ENCODE measurements at places on chromosomes 7 and 10.
A peak's percentile ranks its signal among the peaks of the same experiment; 100 is the strongest.

DNA sequence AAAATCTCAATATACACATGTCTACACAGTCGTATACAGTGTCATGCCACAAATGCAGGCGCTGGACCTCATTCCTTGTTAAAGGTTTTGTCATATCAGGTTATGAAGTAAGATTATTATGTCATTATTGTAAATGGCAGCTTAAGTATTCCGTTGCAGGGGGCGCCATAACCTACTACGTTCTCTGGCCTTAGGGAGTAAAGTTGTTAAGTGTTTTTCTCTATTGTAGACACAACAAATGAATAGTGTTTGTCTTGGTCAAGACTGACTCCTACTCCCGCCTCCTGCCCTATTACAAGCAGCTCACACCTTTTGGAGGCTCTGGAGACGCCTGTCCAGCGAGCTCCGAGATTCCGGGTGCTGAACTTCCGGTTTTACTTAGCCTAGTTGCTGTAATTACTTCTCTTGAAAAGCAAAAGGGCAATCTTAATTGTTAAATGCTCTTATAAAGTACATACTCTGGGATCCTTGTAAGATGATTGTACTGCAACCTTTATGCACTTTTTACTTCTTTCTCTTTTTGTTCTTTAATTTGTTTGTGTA, 994 bp downstream of the GATAD1 start:
- peak; percentile 29 for DNase-seq

DNA sequence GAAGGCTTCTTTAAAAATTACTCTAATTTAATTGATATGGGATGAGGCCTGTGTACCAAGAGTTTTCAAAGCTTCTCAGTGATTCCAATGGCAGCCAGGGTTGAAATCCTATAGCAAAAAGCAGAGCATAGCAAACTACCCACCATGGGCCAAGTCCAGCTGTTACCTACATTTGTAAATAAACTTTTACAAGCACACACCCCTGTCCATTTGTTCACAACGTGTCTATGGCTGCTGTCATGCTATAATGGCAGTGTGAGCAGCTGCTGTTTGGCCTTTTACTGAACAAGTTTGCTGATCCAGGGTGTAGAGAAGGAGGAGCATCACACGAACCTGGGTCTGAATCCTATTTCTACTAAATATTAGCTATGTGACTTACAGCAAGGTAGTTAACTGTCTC, 50.0 kb downstream of the NPY start:
- DNase-seq = no peak

- no peak for DNase-seq
Observed at GRCh38 chr10:89783406-89783805, 82.0 kb downstream of the KIF20B start.

DNA sequence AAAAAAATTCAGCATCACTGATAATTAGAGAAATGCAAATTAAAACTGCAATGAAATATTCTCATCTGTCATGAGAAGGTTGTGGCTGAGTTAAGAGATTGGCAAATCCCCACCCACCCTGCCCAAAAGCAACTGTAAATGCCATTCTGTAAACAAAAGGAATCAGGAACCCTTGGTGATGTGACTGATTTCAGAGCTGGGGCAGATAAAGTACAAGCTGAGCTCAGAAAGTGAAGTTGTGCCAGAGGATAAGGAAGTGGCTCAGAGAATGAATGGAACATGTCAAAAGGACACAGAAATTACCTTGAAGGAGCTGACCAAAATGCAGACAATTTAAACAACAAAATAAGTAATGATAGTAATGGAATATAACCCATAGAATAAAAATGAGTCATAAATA, 32.7 kb upstream of the ARMS2 start:
- no peak for DNase-seq

DNA sequence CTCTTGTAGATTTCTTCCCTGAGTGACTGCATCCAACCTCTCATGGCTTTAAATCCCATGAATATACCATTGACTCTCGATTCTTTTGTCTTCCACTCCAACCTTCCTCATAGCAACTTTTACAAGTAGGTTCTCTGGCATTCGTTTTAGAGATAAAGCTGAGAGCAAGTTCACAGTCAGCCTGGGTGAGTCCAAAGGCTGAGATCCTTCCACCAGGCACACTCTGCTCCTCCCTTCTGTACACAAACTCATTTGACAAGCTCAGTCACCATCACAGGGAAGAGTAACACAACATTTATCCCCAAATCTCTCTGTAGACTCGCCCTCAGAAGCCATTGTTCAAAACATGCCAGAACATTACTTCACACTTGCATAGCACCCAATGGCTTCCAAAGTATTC, 10.9 kb downstream of the CTTNBP2 start:
- no peak for DNase-seq

DNA sequence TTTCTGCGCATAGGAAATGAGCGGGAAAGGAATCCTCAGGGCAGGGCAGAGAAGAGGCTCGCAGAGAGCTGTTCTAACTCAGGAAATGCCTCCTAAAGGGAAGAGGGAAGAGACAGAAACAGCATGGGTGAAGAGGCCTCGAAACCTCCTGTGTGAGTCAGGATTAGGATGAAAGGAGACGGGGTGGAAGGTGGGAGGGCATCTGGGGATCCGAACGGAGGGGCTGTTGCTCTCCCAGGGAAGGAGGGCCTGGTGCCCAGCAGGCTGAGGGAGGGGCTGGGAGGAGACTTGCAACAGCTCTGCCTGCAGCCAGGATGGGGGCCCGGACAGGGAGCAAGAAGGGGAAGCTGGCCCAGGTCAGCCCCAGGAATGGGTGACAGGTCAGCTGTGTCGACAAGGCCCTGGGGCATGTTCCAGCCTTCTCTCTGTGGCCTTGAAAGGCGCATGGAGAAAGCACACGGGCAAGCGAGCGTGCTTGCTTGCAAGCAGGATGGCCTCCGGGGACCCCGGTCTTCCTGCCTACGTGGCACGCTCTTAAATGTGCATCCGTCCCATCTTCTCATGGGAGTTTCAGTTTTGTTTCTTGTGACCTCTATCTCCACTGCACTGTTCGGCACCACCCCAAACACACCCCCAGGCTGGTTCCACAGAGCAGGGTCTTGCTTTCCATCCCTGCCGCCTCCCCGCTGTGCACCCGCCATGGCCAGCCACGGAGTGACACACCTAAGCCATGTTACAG, 63.5 kb downstream of the HIPK2 start:
- no peak for DNase-seq

- DNase-seq = no peak
Observed at GRCh38 chr10:30656233-30656632, 26.7 kb upstream of the LYZL2 start.

- DNase-seq = no peak
Observed at GRCh38 chr10:729213-729612, 39.7 kb upstream of the DIP2C start.

GRCh38 chr7:30309842-30310435, 25.5 kb downstream of the ZNRF2 start:
- no peak for DNase-seq

- DNase-seq = no peak
Observed at GRCh38 chr10:129323879-129324278, 143.2 kb upstream of the MGMT start.

- DNase-seq = no peak
Observed at GRCh38 chr10:117131376-117132327, 6.4 kb downstream of the VAX1 start.

- no peak for DNase-seq
Observed at GRCh38 chr10:28788252-28788651, 110.9 kb downstream of the BAMBI start.

DNA sequence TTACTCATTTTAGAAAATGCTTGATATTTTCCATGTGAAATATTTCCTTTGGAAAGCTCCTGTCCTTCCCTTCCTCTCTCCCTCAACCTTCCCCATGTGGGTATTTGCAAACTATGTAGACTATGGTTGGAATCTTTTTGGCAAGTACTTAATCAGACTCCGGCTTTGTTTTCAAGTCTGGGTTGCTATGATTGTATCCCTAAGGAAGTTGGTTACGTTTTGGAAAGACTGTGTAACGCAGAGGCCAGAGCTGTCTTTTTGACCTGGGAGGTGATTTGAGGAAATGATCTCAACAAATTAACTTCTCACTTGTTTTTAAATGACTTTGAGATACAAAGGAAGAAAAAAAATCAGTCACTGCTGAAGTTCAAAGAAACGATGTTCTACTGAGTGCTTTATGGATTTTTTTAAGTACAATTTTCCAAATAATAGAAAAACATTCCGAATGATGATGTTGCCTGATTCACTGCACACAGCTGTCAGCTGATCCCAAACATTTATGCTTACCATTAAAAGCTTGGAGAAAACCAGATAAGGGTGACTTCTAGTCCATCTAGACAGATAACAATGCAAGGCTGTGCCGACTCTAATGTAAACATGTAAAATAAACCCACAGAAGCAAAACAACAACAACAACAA, 145.5 kb upstream of the CELF2 start:
- DNase-seq = no peak

GRCh38 chr10:14656052-14656730, 118.5 kb downstream of the FAM107B start:
- no peak for DNase-seq

DNA sequence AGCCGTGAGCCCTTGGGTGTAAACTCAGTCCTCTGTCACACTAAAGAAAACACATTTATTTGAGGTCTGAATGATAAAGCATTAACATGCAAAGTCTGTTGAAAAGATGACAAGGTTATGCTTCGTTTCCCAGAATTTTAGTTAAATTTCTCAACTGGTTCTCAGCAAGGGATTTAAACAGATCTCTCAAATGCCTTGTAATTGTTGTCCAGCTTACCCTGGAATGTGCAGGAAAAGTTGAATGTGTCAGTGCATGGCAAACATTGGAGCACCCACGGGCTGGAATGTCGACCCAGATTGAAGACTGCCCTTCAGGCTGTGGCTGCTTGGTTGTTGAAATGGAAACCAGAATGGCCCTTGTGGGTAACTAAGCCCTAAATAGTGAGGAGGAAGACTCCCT, 191.8 kb downstream of the TRIL start:
- DNase-seq = no peak

DNA sequence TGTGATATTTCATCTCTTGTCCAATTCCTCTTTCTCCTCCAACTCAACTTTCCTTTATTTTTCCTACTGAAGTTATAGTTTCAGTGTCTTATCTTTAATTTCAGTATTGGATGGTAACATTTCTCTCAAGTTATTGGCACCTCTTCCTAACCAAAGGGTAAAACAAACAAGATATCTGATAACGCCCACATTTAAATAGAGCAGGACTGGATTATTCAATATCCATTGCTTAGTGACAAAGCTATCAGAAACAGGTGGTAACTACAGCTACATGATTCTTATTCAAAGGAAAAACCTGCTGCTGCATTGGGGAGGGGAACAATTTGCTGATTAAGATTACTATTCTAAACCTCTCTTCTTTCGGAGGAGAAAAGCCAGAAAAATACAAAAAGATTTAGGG, 87.8 kb downstream of the TAF3 start:
- DNase-seq = no peak

- DNase-seq = no peak
Observed at GRCh38 chr7:155358948-155359712, 61.5 kb downstream of the INSIG1 start.

GRCh38 chr10:83289373-83289772, 849.9 kb upstream of the GHITM start:
- no peak for DNase-seq

GRCh38 chr7:17560516-17560915, 262.1 kb downstream of the AHR start:
- no peak for DNase-seq

GRCh38 chr10:103241262-103242011, 4.2 kb upstream of the RPEL1 start:
- DNase-seq = no peak

DNA sequence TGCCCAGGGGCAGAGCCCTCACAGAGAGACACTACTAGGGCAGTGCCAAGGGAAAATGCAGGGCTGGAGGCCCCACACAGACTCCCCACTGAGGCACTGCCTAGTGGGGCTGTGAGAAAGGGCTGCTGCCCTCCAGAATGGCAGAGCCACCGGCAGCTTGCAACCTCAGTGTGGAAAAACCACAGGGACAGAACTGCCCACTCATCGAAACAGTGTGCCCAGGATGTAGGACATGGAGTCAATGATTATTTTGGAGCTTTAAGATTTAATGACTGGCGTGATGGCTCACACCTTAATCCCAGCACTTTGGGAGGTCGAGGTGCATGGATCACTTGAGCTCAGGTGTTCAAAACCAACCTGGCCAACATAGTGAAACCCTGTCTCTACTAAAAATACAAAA, 27.5 kb upstream of the MSS51 start:
- DNase-seq = no peak

- DNase-seq = no peak
Observed at GRCh38 chr7:79874797-79875196, 259.8 kb upstream of the GNAI1 start.

DNA sequence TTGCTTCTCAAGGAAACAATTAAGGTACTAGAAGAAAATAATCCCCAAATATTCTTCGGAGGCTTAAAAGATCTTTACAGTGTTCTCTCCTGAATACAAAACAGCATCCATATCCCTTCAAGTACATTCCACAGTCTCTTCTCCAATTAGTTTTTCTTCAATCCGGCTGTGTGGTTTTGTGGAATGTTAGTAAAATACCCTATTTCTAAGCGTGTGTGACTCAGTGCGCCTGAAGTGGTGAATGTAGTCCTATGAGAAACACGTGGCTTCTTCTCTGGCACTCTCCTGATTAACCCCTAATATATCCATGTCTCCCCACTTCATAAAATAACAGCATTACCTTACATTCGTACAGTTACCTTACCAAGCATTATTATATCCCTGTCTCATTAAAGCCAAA, 570.2 kb downstream of the ARL4A start:
- DNase-seq = no peak

- no peak for DNase-seq
Observed at GRCh38 chr10:59072038-59072437, 104.4 kb upstream of the PHYHIPL start.

DNA sequence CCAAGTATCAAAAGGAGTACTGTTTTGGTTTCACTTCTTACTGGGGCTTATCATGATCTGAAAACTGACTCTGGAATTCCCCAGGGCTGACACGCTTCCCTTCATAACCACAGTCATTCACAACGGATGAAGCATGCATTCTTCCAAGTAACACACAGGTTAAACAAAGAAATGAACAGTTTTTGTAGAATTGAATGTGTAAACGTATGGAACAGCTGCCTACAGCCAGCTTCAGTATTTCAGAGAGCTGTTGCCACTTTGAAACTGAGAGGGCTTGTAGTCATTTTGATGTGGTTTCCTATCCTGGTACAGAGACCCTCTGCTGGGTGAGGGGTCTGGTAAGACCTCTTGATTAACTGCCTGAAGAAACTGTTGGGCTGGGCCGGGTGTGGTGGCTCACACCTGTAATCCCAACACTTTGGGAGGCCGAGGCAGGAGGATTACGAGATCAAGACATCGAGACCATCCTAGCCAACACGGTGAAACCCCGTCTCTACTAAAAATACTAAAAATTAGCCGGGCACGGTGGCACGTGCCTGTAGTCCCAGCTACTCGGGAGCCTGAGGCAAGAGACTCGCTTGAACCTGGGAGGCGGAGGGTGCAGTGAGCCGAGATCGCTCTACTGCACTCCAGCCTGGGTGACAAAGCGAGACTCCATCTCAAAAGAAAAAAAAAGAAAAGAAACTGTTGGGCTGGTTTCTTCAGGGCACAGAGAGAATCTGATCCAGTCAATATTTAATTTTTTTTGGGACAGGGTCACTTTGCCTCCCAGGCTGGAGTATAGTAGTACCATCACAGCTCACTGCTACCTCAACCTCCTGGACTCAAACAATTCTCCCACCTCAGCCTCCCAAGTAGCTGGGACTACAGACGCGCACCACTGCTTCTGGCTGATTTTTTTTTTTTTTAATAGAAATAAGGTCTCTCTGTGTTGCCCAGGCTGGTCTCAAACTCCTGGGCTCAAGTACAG, 4.7 kb downstream of the NFE2L3 start:
- DNase-seq = no peak

GRCh38 chr10:80371467-80371866, 14.9 kb downstream of the DYDC2 start:
- DNase-seq = no peak

Data from stimulated activated CD8-positive, alpha-beta memory T cell treated with anti-CD3 and anti-CD28 coated beads, Interleukin-7, amount 100 ng/mL, for 1 hour (primary cell).